Inflammatory macrophage treated with lipopolysaccharide for 4 hours (primary cell): ENCODE measurements at places on chromosomes 16 and 17.

GRCh38 chr16:67150047-67150832, 558 bp downstream of the B3GNT9 start:
- DNase-seq: peak; percentile 30

DNA sequence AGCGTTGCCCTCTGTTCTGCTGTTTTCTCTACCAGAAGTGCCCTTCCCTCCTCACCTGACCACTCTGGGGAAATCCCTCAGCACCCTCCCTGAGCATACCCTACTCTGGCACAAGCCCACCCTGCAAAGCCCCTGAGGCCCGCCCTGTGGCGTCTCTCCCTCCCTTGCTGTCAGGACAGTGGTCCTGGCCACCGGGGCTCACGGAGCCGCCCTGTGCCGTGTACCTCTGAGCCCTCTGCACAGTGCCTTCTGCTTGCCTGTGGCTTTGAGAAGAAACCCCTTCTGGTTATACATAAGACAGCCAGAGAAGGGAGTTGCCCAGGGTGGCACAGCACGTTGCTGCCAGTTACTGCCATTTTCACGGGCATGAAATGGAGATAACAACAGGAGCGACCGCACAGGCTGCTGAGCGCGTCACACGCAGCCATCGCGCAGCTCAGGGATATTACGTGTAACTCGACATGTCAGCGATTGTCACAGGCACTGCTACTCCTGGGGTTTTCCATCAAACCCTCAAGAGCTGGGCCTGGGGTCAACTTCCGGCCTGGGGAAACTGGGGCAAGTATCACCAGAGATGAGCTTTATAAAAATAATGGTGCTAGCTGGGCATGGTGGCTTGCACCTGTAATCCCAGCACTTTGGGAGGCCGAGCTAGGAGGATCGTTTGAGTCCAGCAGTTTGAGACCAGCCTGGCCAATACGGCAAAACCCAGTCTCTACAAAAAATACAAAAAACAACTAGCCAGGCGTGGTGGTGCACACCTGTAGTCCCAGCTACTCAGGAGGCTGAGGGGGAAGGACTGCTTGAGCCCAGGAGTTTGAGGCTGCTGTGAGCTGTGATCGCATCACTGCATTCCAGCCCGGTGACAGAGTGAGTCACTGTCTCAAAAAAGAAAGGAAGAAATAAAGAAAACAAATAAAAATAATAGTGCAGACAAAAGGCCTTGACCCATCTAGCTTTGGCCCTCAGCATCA, 14.8 kb downstream of the SCGB1C2 start:
- no peak for DNase-seq

DNA sequence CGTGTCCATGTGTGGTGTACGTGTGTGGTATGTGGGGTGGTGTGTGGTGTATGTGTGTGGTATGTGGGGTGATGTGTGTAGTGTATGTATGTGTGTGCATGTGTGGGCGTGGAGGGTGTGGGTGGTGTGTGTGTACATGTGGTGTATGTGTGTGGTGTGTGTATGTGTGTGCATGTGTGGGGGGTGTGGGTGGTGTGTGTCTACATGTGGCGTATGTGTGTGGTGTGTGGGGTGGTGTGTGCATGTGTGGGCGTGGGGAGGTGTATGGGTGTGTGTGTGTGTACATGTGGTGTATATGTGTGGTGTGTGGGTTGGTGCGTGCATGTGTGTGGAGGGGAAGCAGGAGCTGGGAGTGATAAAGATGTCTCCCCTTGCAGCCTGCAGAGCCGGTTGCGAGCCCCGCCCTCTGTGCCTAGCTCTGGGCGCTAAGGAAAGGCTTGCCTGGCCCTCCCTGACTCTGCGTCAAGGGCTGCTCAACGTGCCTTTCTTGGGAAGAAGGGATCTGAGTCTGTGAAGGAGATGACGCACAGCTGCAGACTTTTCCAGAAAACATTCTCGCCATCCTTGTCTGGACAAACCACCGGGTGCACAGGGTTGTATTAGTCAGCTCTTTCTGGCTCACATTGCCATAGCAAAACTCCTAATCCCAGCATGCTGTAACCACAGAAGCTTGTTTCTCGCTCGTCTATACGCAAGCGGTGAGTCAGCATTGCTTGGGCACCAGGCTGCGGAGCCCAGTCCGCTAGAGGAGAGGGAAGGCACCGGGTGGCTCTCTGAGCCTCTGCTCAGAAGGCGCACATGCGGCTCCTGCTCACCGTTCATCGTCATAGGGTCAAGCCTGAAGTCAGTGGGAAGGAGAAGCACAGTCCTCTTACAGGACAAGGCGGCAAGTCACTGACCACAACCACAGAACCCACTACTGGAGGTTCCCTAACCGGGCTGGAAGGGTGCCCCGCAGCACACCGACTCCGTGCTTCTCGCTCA, 2.0 kb upstream of the CD300H start:
- peak; percentile 99 for DNase-seq

- peak; percentile 48 for DNase-seq
Measured at GRCh38 chr16:59324462-59324861, 590.3 kb upstream of the GOT2 start.

DNA sequence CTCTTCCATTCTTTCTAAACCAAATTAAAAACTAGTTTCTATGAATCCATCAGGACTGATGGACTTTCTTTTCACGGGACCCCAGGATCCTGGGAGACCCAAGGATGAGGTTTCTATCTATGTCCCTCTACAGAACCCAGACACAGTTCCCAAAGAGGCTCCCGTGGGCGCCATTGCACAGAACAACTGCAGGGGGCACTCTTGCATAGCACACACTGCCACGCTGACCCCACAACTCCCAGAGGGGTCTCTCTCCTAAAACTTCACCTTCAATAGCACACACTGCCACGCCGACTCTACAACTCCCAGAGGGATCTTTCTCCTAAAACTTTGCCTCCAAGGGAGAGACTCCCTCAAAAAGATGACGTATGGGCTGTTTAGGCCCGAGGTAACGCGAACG, 9.0 kb downstream of the ABR start:
- DNase-seq: no peak

- peak; percentile 56 for DNase-seq
Measured at GRCh38 chr17:30095507-30096244, 20.9 kb upstream of the NSRP1 start.

- DNase-seq: no peak
Measured at GRCh38 chr17:73939806-73940205, 263.7 kb upstream of the RPL38 start.

GRCh38 chr16:27826893-27827289, 236.6 kb downstream of the GSG1L start:
- DNase-seq: no peak

DNA sequence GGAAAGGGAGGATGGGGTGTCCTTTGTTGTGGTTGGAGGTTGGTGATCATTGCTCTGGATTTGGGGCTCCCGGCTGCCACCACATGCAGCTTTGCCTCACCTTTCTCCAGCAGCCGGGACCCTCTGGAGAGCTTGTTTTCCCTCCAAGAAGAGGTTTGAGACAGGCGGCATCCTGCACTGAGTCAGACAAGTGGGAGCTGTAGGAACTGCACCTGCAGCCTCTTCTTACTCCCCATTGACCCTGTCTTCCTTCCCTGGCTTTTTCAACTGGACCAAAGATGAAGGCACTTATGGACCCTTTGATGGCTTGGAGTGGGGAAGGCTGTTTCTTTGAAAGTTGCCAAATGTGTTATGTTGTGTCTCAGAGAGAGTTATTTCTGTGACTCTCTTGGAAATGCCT, 16.6 kb downstream of the KCTD2 start:
- no peak for DNase-seq

- DNase-seq: peak; percentile 33
Measured at GRCh38 chr17:51087072-51087757, 33.5 kb downstream of the SPAG9 start.

DNA sequence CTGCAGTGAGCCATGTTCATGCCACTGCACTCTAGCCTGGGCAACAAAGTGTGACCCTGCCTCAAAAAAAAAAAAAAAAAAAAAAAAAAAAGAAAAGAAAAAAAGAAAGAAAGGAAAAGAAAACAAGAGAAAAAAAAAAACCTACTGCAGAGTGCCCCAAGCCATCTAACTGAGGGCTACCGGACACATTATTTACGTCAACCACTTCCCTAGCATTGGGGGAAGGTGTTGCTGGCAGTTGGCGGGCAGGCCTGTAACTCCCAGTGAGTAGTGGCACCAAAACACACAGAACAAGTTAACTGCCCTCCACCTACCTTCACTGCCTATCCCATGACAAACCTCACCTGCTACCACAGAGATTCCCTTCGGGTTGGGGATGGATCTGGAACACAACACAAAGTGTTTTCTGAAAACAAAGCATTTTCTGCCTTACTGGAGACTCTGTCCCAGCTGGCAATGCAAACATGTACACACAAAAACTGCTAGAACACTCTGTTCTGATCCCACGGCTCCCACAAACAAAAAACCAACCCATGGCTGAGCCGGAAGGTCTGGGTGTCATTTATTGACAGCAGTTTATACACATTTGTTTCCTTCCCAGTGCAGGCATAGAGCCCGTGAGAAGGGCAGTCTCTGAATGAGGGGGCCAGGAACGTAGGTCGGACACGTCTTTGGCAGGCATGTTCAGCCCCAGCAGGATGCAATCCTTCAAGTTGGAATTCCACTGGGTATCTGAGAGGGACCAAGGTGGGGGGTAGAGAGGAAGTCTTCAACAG, 11.0 kb downstream of the PHB1 start:
- no peak for DNase-seq

DNA sequence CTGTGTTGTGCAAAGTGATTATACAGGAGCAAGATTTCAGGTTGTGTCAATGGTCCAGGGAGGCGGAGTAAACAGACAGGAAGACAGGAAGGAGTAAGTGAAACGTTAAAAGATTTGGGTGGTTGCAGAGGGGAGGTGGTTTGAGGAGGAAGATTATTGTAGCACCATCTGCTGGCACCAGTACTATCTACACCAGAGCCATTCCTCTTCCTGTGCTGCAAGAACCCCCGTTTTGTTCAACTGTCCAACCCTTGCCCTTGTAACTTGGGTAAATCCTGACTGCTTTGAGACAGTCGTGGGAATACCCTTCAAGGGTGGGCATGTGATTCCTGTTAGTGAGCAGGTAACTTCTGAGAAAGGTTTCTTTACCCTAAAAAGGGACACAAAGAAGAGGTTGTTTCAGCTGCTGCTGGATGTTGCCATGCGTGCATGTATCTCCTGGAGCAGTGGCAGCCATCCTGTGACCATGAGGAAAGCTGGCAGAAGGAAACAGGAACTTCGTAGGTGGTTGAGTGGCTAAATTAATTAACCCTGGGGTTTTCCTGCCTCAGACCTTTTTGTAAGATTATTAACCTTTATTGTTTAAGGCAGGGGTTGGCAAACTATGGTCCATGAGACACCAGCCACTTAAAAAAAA, 124.1 kb downstream of the PRKCA start:
- peak; percentile 30 for DNase-seq

GRCh38 chr17:77377710-77378235, 237.0 kb downstream of the SEC14L1 start:
- DNase-seq: no peak

DNA sequence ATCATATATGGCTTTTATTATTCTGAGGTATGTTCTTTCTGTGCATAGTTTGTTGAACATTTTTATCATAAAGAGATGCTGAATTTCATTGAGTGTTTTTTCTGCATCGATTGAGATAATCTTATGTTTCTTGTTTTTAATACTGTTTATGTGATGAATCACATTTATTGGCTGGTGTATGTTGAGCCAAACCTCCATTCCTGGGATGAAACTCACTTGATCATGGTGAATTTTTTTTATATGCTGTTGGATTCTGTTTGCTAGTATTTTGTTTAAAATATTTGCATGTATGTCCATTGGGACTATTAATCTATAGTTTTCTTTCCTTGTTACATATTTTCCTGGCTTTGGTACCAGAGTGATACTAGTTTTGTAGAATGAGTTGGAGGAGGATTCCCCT, 500.2 kb downstream of the CDH11 start:
- DNase-seq: no peak

GRCh38 chr17:39096508-39097149, 54.8 kb downstream of the PLXDC1 start:
- DNase-seq: peak; percentile 10

GRCh38 chr16:50390914-50391716, 22.3 kb upstream of the BRD7 start:
- no peak for DNase-seq

DNA sequence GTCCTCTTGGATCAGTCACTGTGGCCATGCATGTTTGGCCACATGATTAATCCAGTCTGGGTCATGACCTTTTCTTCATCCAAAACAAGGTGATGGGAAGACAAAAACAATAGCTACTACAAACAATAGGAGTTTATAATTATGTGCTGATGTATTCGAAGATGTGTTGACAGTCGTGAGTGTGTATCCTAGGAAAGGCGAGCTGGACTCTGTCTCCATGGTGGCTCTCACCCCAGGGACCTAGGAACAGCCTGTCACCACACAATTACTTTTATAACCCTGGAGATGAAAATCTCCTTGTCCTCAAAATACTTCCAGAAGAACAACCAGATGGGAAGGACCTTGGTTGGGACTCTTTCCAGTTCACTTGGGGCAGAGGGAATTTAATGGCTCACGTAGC, 9.8 kb upstream of the PLK1 start:
- no peak for DNase-seq
